ENCODE measurements at places on chromosomes 5 and 9. TPM values are rescaled to one million over a fixed set of nuclear protein-coding genes. Genes with fewer than 3 reads are reported as not detected.

DNA sequence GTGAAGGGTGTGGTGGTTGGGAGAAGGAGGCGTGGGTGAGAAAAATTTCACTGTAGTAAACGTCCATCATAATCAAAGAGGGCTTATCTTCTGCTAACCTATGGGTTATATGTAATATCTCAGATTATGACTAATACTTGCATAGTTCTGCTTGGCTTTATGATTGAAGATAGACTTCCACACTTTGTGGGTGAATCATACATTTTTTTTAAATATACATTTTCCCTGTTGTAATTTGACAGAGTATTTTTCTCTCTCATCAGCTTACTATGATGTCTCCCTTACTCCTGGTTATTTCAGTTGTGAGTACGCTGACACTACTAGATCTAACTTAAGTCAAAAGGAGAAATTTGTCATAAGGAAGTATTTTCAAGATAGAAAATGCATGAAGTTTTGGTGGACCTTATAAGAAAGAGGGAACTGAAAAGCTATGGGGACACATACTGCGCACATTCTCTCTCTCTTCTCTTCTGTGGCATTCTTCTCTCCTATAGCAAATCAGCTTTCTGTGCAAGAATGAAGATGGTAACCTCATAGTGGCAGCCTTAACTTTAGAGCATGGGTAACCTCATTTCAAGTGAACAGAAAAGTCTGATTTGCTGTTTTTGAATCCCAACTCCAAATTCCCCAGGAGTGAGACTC lies 4.9 kb upstream of the JAK2 start:
- peak; percentile 14 for DNase-seq
- H3K27ac ChIP-seq, result no peak overlapping the region
- H3K36me3 ChIP-seq, result no peaks in the 10 kb centered on the region
- H3K27me3 ChIP-seq, result no peaks in the 10 kb centered on the region

- H3K4me1 ChIP-seq, result peaks cover 15% of the 10 kb centered on the region
- no peaks in the 10 kb centered on the region for H3K27me3 ChIP-seq
- no peak overlapping the region for H3K27ac ChIP-seq
- peaks cover 7% of the 10 kb centered on the region for H3K36me3 ChIP-seq
Measured at GRCh38 chr9:12698266-12698665, 5.1 kb downstream of the TYRP1 start.

DNA sequence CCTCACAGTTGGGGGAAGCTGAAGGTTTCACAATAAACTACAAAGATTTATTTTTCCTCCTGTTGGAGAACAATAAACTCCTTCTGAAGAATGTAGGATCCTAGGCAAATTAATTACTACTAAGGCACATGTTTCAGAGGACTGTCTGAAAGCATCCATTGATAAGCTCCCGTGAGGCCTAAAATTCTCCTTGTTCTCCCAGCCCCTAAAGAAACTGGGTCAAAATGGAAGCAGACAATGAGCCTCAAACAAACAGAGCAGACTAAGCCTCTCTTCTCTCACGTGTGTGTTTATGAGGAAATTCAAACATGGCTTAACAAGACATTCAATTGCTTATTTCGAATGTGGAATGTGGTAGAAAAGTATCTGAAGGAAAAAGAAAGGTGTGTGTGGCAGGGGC lies 249.0 kb downstream of the GLIS3 start:
- no peak overlapping the region for H3K27ac ChIP-seq
- no peak for DNase-seq
- H3K4me1 ChIP-seq, result no peaks in the 10 kb centered on the region
- H3K36me3 ChIP-seq, result no peaks in the 10 kb centered on the region

DNA sequence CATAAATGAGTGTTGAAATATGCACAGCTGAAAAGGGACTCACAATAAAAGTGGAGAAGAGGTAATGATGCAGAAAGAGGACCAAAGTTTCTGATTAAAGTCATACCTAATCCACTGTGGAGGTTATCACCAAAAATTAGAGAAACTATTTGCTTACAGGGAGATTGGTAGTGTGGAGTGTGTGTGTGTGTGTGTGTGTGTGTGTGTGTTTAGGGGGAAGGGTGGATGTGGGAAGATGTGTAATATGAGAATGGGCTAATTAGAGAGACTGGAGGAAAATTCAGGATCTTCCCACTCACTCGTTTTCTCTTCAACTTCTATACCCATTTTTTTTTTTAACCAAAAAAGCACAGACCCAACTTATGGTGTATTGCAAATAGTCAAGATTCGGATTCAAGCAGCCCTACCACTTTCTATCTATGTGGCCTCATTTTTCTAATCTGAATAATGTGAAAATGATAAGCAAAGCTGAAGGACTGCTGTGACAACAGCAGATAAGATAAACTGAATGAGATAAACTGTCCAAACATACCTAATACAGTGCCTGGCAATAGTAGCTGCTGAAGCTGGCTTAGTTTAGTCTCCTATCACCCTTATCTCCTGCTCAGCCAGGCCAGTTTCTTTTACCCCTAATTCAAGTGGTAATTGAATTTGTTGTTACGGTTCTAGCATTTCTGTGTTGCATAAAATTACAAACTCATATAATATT lies 501.1 kb downstream of the KDM4C start:
- no peak overlapping the region for H3K4me3 ChIP-seq
- no peak overlapping the region for H3K27ac ChIP-seq
- no peaks in the 10 kb centered on the region for H3K4me1 ChIP-seq

- H3K27ac ChIP-seq, result peak overlapping the region; percentile 74
- H3K4me3 ChIP-seq, result peak overlapping the region; percentile 50
- peak; percentile 91 for DNase-seq
- H3K4me1 ChIP-seq, result peaks cover 34% of the 10 kb centered on the region
- no peaks in the 10 kb centered on the region for H3K27me3 ChIP-seq
Measured at GRCh38 chr5:6732634-6733410, 19.6 kb downstream of the TENT4A start.

GRCh38 chr5:180648658-180649296 lies 623 bp downstream of the FLT4 start:
- peaks cover 6% of the 10 kb centered on the region for H3K4me1 ChIP-seq
- no peak overlapping the region for H3K27ac ChIP-seq
- H3K27me3 ChIP-seq, result peaks cover 57% of the 10 kb centered on the region
- no peaks in the 10 kb centered on the region for H3K36me3 ChIP-seq
- H3K4me3 ChIP-seq, result no peak overlapping the region

DNA sequence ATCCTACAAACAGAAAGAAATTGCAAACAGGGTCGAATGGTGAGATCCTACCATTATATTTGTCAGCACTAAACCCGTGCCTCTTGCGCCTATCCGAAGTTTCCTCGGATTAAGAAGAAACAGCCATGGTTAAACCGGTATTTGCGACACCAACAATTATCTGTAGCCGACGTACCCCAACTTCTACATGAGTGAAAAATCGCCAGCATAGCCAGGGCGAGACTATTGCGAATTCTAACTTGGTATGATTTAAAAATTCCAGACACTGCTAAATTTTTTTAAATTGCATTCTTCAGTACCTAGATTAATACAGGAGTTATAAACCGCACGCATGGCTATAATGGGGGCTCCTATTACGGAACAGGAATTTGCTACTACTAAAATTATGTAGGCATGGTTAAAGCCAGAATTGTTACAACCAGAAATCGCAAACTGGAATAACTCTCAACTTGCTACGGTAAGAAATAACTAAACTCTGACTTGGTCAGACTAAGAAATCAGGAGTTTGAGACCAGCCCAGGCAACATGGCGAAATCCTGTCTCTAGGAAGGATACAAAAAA lies 25.3 kb upstream of the ANXA2R start:
- peak; percentile 43 for DNase-seq
- peaks cover 42% of the 10 kb centered on the region for H3K36me3 ChIP-seq
- peak overlapping the region; percentile 99 for H3K4me3 ChIP-seq
- no peaks in the 10 kb centered on the region for H3K27me3 ChIP-seq
- H3K27ac ChIP-seq, result peak overlapping the region; percentile 93

- H3K27me3 ChIP-seq, result peaks cover 55% of the 10 kb centered on the region
- H3K4me1 ChIP-seq, result no peaks in the 10 kb centered on the region
- no peaks in the 10 kb centered on the region for H3K36me3 ChIP-seq
- no peak for DNase-seq
- no peak overlapping the region for H3K4me3 ChIP-seq
- no peak overlapping the region for H3K27ac ChIP-seq
Measured at GRCh38 chr9:70940605-70941004, 180.8 kb downstream of the TRPM3 start.

DNA sequence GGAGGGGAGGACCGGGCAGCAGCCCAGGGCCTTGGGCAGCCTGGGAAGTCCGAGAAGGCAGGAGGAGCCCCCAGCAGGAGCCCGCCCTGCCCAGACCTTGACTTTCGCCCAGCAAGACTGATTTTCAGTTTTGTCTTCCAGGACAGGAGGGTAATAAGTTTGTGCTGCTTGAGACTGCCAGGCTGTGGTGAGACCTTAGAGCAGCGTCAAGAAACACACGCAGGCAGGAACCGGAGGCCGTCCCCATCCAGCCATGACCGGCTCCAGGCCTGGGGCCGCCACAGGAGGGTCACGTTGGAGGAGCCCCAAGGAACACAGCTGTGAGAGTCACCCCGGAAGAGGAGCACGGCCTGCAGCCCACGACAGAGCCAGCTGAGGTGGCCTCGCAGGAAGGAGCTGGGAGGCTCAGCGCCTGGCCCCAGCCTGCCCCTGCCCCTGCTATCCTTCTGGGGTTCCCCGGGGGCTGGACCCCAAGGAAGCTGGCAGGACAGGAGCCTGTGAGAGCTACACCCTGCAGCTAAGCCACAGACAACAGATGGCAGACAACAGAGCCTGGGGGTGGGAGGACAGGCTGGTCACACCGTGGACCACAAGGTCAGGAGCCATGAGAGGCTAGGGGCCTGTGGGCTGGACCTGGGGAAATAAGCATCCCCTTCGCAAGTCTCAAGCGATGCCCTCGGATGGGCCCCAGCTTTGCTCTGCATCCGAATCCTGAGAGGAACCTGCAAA lies 126.0 kb upstream of the FAM120A start:
- H3K4me3 ChIP-seq, result no peak overlapping the region
- no peak overlapping the region for H3K27ac ChIP-seq
- H3K36me3 ChIP-seq, result no peaks in the 10 kb centered on the region
- no peak for DNase-seq

DNA sequence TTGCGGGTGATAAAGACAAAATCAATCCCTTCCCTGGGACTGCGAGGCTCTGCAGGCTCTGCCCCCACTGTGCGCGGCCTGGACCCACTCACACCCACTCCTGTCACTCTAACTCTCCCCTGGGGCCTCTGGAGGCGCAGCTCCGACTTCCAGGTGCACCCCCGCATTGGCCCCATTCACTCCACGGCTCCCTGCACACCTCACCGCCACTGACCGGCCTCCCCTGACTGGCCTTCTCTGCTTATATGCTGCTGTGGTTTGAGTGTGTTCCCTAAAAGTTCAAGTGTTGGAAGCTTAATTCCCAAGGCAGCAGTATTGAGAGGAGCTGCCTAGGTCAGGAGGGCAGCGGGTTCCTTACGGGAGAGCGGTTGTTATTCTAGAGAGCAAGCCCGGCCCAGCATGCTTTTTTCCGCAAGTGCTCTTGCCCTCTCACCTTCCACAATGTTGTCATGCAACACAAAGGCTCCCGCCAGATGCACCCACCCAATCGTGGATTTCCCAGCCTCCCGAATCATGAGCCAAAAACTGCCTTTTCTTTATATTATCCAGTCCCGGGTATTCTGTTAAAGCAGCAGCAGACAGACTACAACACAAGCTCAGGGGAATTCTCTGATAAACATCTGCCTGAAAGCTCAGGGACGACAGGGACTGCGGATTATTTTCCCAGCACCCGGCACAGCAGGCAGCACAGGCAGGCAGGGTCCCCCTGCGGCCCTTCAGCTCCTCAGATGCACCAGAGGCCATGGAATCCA lies 73.5 kb upstream of the LRRTM2 start:
- DNase-seq, result no peak
- peaks cover 39% of the 10 kb centered on the region for H3K36me3 ChIP-seq
- H3K27me3 ChIP-seq, result no peaks in the 10 kb centered on the region
- no peak overlapping the region for H3K27ac ChIP-seq
- H3K4me1 ChIP-seq, result no peaks in the 10 kb centered on the region

GRCh38 chr9:132585954-132586829 lies 3.8 kb downstream of the BARHL1 start:
- no peak for DNase-seq
- no peaks in the 10 kb centered on the region for H3K4me1 ChIP-seq
- H3K27ac ChIP-seq, result no peak overlapping the region
- H3K4me3 ChIP-seq, result no peak overlapping the region
- peaks cover 33% of the 10 kb centered on the region for H3K27me3 ChIP-seq

GRCh38 chr5:16936989-16937438 lies 926 bp upstream of the MYO10 start:
- peak; percentile 74 for DNase-seq
- peak overlapping the region; percentile 76 for H3K27ac ChIP-seq
- no peaks in the 10 kb centered on the region for H3K36me3 ChIP-seq
- H3K4me1 ChIP-seq, result peaks cover 26% of the 10 kb centered on the region
- H3K4me3 ChIP-seq, result peak overlapping the region; percentile 82
- H3K27me3 ChIP-seq, result peaks cover 30% of the 10 kb centered on the region

DNA sequence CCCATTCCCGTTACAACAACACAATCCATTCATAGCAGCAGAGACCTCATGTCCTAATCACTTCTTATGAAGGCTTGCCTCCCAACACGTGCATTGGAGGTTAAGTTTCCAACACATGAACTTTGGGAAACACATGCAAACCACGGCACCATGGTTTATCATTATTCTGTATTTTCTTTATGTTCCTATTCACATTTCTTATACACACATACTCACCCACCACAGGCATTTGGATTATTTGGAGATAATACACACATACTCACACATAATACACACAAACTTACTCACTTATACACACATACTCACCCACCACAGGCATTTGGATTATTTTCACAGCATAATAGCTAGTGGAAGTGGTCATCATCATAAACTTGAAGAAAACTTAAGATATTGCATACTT lies 75.6 kb downstream of the C7 start:
- H3K4me3 ChIP-seq, result no peak overlapping the region
- no peak for DNase-seq
- H3K27ac ChIP-seq, result no peak overlapping the region
- H3K36me3 ChIP-seq, result no peaks in the 10 kb centered on the region

- DNase-seq, result peak; percentile 60
- H3K27me3 ChIP-seq, result no peaks in the 10 kb centered on the region
- H3K4me3 ChIP-seq, result no peak overlapping the region
- no peaks in the 10 kb centered on the region for H3K36me3 ChIP-seq
- peaks cover 35% of the 10 kb centered on the region for H3K4me1 ChIP-seq
- H3K27ac ChIP-seq, result peak overlapping the region; percentile 44
Measured at GRCh38 chr9:88749420-88749819, 214.4 kb downstream of the NXNL2 start.

GRCh38 chr5:60185231-60186099 lies 291.9 kb upstream of the PDE4D start:
- no peaks in the 10 kb centered on the region for H3K36me3 ChIP-seq
- peaks cover 80% of the 10 kb centered on the region for H3K27me3 ChIP-seq
- H3K4me3 ChIP-seq, result no peak overlapping the region
- no peak overlapping the region for H3K27ac ChIP-seq
- no peaks in the 10 kb centered on the region for H3K4me1 ChIP-seq

GRCh38 chr9:71662082-71662481 lies 106.2 kb downstream of the CEMIP2 start:
- H3K4me1 ChIP-seq, result peaks cover 13% of the 10 kb centered on the region
- H3K36me3 ChIP-seq, result no peaks in the 10 kb centered on the region
- no peaks in the 10 kb centered on the region for H3K27me3 ChIP-seq
- H3K4me3 ChIP-seq, result no peak overlapping the region
- H3K27ac ChIP-seq, result no peak overlapping the region

The ALDH1A1 gene
- total RNA-seq, result not detected

The RFESD gene
- 5.9 TPM for total RNA-seq

The ARHGEF39 gene
- 5.1 TPM for total RNA-seq

The MYMK gene
- total RNA-seq, result not detected

The MYOT gene
- total RNA-seq, result not detected

The FBXO10 gene
- total RNA-seq, result 4.6 TPM
